Right cardiac atrium (tissue), 5 donors: ENCODE measurements at places on chromosomes 4 and X. TPM values are rescaled to one million over a fixed set of nuclear protein-coding genes. Genes with fewer than 3 reads are reported as not detected.

HSFX3 gene
- not detected for total RNA-seq

DNA sequence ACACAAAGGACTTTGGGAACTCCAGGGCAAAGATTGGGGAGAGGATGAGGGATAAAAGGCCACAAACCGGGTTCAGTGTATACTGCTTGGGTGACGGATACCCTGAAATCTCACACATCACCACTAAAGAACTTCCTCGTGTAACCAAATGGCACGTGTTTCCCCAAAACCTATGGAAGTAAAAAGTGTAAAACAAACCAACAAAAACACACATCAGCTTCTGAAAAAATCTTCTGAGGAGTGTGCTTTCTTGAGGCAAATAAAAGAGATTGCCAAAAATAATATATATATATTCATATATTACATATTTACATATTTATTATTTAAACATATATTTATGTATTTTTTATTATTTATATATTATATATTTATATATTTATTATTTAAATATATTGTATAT, 3.9 kb downstream of the P2RY8 start:
- DNase-seq: no peak

GRCh38 chr4:56817840-56818491, 3.5 kb downstream of the SPINK2 start:
- no peak for DNase-seq

- no peak for DNase-seq
These were observed 12.0 kb upstream of the CD38 start for GRCh38 chr4:15765910-15766697.

- DNase-seq: no peak
These were observed 69.0 kb downstream of the HPRT1 start for GRCh38 chrX:134528960-134529359.

GRCh38 chrX:137926090-137926489, 360.2 kb downstream of the ZIC3 start:
- DNase-seq: no peak

DNA sequence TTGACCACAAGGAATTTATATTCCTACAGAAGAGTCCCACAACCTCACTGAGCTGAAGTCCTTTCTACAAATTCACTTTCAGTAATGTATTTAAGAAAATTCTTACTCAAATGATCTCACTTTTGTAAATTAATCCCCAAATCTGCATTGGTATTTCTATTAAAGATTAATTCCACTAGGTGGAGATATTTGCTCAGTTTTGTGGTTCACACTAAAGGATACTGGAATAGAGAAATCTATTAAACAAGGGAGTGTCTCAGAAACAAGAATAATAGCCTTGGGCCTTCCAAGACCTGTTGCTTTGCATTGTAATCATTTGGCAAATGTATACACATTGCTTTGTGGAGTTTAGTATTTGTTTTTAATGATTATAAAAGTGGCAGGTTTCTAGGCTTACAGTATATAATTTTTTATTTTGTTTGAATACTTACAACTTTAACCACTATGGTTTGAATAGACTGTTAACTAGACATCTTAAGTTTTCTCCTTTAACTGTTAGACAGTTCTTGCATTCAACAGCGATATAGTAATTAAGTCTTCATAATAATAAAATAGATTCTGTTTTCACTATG, 25.9 kb downstream of the CFAP299 start:
- DNase-seq: no peak

GRCh38 chr4:83172371-83172770, 57.8 kb upstream of the PLAC8 start:
- DNase-seq: no peak

DNA sequence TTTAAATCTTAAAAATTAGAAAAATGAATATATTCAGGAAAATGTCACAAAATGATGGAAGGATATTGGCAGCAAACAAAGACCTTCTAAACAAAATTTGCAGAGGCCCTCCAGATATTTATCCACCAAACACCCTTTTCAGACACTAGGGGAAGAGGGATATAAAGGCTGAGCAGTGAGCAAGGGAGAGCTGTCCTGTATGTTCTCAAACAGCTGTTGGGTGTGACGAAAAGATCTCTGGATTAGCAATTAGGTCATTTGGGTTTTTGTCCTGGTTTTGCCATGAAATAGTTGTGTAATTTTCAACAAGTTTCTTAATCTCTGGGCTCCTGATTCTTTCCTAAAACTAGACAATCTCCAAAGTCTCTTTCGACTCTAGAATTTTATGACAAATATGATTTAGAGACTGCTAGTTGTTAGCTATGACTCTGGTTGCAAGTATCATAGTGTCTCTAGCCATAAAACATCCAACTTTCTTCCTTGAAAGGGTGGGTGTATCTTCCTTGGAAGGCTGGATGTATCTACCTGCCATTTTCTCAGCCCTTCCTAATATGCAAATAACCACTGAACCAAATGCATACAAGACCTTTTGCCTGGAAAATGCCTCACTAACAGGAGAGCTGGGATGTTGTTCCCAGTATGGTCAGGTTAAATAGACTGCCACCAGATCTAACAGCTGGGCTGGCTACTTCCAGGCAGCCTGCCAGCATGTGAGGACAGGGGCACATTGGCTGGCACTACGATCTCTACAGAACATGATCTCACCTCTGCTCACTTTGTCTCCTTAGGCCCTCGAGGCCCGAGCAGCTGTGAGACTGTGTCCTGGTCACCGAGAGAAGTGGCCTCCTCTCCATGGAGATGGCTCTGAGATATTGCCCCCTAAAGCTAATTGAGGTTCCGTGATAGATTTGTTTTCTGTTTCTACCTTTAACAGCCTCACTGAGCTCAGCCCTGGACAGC, 225.5 kb upstream of the JADE1 start:
- peak; percentile 46 for DNase-seq

GRCh38 chrX:153460826-153461225, 9.6 kb downstream of the HAUS7 start:
- DNase-seq: peak; percentile 74

TEX13C gene
- not detected for total RNA-seq

- DNase-seq: no peak
These were observed 15.3 kb downstream of the LARP7 start for GRCh38 chr4:112652216-112652615.

DNA sequence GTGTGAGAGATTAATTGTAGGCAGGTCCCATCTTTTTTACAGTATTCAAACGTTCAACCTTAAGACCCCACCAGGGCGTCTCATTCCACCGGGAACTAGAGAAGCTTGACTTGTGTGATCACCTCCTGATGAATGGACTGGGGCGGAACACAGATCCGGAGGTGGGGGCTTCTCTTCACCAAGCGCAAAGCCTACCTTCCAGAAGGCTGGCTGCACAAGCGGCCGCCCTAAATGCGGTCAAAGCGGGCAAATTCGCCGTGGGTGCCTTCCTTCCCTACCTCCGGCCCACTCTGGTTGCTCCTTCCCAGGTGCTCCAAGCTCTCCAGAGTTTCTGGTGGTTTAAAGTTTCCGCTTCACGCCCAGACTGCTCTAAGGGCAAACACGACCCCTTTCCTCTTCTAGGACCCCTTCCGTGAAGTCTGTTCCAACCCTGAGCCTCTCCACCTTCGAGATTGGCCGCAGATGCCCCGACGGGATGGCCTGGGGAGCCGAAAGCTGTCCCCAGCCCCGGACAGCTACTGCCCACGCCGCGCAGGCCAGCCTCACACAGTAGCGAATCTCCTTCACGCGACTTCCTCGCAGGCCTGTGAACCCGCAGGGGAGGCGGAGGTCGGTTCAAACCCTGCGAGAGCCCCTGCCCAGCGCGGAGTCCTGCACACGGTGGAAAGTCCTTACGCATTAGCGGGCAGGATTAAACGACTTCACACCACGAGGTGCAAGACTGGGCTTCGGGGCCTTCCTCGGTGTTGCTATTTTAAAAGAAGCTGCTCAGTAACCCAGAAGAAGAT, 1.6 kb upstream of the WWC2 start:
- DNase-seq: peak; percentile 40

DNA sequence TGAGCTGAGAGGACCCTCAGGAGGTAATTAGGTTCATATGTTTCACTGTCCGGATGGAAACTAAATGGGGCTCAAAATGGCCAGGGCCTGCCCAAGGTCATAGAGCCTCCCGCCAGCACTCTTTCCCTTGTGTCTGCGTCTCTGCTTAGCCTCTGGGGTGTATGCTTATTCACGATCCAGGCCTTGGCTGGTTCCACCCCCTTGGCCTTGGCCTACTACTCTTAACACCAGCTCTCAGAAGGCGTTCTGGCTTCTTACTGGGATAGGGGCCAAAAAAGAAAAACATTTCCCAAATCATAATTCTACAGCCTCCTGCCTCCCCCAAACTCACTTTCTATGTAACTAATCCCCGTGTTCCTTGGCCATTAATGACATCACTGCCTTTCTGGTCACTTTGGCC, 68.8 kb downstream of the RTL5 start:
- DNase-seq: peak; percentile 87

DNA sequence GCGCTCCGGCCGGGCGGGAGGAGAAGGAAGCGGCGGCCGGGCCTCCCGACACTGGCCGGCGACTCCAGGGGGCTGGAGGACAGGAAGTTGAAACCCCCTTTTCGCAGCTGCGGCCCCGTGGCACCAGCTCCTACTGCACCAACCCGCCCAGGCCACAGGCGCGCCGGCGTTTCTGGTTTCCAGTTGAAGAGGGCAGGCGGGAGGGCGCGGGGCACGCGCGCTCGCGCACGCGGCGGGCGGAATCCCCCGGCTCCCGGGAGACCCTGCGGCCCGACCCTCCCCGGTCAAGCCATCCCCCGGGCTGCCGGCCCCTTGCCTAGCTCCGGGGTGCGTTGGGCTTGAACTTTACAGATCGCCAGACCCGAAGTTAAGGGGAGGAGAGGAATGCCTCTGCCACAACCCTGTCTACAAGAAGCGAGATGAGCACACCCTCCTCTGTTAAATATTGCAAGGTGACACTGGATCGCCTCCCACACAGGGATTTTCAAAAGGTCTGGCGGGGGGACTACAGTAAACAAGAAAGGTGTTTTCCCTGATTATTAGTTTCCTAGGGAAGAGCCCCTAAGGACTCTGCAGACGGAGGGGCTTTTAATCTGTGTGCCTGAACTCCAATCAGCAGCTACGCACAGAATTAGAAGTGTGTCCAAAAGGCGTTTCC, 1.4 kb downstream of the ELOVL6 start:
- no peak for DNase-seq

DNA sequence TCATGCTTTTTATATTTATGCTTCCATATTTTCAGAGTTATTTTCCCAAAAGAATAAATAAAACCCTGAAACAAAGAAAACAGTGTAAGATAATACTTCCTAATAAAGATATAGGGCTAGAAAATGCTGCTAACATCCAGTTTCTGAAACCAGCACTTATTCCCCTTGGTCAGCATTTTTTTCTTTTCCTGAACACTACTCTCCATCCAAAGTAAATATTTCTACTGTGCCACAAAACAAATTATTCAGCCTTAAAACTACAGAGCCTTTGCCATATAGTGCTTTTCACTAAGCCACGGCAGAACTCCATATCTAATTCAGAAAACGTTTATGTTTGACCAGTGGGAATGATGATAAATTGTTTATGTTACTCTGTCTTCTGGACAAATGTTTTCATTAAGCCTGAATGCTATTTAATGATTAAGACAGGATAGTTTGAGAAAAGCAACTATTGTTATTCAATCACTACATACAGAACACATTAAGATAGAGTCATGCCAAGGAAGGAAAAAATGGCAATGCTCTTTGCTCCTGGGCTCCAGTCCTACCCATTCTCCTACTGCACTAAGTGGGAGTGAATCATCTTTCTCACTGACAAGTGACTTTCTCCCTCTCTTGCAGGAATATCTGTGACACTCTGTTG, 723.9 kb downstream of the FAT4 start:
- DNase-seq: no peak

DNA sequence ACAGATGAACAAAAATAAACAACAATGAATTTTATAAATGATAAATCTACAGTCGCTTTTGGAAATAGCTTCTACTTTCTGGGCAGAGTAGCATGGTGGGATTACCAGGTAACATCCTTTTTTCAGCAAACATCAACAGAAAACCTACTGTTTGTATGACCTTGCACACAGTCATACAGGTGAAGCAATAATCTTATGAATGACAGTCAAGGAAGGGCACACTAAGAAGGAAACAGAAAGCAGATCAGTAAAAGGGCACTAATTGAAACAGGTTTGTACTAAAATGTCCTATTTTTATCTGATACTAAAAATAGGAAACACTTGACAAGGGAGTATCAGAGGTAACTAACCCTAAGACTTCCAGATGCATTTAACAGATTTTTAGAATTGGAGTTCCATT, 108.9 kb downstream of the DLG3 start:
- no peak for DNase-seq
